Globus pallidus (tissue), 1 donor: ENCODE measurements at places on chromosomes 4 and X.

DNA sequence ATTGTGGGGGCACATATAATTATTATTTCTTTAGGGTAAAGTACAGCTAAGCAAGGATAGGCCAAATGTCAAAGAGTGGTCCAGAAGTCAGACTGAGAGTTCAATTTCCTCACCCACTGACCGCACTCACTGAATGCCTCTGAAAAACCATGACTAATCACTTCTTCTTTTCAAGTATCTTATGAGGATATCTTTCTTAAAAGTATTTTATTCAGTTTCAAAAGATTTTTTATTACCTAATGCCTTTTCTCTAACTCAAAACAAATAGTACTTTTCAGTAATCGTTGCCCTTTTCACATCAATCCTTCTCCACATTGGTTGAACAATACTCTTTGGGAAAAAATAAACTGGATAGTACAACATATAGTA, 61.7 kb upstream of the CAMK2D start:
- peak; percentile 16 for DNase-seq

DNA sequence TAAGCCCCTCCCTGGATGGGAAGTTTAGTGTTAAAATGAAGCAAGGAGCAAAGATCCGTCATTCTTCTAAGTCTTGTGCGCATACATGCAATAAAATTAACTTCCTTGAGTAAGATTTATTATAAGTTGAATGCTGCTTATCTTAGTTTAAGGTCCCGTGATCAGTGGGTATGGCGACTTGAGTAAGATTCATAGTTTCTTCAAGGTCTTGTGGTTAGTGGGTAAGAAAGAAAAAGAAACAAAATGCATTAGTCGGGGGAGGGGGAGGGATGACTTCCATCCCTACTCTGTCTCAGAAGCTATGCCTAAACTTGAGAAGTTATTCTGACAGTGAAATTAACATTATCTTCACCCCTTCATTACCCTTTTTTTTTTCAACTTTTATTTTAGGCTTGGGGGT, 127.3 kb upstream of the MAGEB16 start:
- DNase-seq: no peak

- no peak for DNase-seq
Measured at GRCh38 chr4:174930895-174931294, 12.7 kb downstream of the ADAM29 start.

DNA sequence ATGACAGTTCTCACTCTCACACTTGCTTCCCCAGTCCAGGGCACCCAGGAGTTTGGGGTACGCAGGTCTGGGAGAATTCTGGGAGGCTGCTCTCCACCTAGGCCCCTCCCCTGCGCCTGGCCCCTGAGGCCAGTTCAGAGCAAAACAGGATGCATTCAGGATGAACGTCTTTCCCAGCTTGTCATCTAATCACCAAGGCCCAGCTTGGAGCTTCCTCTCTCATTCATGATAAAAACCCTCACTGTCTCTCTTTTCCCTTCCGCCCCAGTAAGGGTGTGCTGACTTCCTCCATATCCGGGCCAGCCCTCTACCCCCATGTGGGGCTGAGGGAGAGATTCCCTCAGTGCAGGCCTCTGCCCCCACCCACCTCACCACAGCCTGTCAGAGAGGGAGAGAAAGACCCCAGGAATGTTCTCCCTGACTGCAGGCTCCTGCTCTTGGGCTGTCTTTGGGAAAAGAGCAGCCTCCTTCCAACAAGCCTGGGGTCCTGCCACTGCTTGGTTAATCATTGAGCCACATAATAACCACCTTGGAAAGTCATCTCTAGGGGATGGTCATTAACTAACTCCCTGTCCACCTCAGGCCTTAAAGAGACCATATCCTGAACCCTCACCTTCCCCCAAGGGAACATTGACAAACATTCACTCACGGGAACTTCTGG, 50.1 kb downstream of the STARD8 start:
- no peak for DNase-seq

GRCh38 chr4:162154862-162155540, 8.8 kb downstream of the FSTL5 start:
- DNase-seq: no peak

- no peak for DNase-seq
Measured at GRCh38 chrX:94524867-94525266, 850.9 kb downstream of the FAM133A start.

DNA sequence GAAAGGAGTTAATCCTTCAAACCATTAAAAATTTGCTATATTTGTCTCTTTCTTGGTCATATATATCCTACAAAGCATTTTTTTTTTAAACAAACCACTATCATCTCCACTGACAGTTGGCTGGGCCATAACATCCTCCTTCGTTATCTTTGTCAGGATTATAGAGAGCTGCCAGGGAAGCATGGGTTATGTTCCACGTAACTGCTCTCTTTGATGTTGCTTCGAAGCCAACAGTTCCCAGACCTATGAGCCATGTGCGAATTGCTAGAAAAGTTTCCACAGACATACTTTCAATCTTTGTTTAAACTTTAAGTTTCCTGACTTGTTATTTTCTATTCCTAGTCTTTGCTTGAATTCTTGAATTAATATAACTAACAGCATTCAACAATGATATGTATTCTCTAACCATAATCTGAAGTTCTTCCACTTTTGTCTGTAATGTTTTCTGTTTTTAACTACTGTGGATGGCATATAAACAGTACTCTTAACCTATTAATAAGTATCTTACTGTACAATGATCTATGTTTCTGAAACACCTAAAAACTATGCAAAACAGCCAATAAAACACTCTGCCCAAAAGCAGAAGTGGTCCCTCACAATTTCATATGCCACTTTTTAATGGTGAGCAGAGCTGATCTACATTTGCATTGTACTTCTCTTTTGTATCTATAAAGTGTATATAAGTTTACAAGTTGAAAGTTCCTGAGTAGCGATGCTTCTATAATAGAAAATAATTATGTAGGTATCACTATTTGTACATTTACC, 37.9 kb downstream of the EREG start:
- no peak for DNase-seq
